ENCODE measurements at places on chromosomes 7 and 10.

GRCh38 chr10:21298701-21299100 lies 226.8 kb downstream of the SKIDA1 start:
- DNase-seq = no peak

GRCh38 chr7:99128076-99128950 lies 15.6 kb downstream of the SMURF1 start:
- no peak for DNase-seq

GRCh38 chr7:142308918-142309317 lies 51.1 kb upstream of the PRSS58 start:
- no peak for DNase-seq

DNA sequence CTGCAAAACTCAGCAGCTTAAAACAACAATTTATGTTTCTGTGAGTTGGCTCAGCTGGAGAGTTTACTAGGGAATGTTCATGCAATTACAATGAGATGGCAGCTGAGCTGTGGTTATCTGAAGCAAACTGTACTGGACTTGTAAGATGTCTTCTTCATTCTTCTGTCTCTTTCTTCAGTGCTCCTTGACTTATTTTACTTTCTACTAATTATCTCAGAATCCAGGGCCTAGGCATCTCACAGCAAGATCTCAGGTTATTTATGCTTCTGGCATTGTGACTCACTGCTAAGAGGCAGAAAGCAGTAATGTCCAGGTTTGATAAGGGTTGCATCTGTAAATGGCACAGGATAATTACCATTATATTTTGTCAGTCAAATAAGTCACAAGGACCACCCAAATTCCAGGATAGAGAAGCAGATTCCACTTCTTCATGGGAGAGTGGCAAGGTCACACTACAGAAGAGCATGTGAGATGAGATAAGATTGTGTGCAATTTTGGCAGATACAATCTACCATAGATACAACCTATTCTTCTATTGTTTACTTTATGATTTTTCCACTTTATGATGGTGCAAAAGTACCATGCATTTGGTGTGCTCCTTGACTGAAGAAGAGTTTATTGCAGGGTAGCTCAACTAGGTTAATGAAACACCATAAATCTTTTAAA lies 16.8 kb downstream of the VIM start:
- DNase-seq = no peak

GRCh38 chr7:42128703-42129102 lies 108.3 kb downstream of the GLI3 start:
- no peak for DNase-seq

DNA sequence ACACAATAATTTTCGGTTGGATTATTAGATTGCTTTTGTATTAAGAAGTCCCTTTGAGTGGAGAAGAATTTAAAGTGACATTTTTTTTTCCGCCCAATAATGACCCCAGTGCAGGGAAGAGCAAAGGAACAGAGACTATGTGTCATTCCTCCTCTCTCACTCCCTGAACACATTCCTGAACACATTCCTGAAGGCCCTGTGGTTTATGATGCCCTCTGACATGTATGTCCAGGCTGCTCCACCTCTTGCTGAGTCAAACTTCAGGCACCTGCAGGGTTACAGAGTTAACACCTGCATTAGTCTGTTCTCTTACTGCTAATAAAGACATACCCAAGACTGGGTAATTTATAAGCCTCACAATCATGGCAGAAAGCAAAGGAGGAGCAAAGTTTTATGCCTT lies 704.0 kb upstream of the LRRN3 start:
- peak; percentile 88 for DNase-seq

GRCh38 chr7:46654546-46655443 lies 733.7 kb upstream of the IGFBP3 start:
- peak; percentile 97 for DNase-seq

- DNase-seq = no peak
Observed at GRCh38 chr10:93875032-93875358, 18.8 kb upstream of the SLC35G1 start.

- DNase-seq = no peak
Observed at GRCh38 chr10:79244068-79244442, 103.2 kb upstream of the PPIF start.

GRCh38 chr7:85469446-85470010 lies 282.7 kb upstream of the SEMA3D start:
- no peak for DNase-seq

DNA sequence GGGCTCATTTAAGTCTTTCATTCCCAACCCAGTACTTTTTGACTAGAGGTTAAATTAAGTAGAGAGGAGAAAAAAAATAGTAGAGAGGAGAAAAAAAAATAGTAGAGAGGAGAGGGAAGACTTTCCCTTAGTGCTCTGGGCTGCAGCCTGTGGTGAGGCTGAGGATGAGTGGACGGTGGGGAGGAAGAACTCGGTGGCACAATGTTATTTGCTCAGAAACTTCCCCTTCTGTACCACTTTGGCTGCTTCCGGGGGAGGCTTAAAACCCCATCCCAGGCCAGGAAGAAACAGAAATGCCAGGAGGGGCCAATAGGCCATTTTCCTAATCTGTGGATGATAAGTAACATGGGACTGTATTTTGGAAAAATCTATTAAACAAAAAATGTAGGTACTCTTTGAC lies 14.6 kb upstream of the MLXIPL start:
- no peak for DNase-seq

GRCh38 chr7:133036289-133036688 lies 45.6 kb downstream of the CHCHD3 start:
- DNase-seq = no peak

DNA sequence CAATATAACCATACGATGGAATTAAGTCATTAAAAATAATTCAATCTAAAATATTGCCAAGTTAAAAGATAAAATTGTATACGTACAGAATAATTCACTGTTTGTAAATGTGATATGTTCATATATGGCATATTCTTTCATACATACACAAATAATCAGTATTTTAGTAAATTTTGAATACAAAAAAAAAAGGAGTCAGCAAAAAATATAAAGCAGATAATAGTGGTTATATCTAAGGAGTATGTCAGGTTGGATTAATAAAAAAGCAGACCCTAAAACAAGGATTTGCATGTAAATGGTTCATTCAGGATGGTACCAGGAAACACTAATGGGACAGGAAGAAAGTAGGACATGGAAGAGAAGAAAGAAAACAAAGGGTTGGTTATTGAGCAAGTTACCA lies 59.5 kb downstream of the XPNPEP1 start:
- no peak for DNase-seq

- DNase-seq = no peak
Observed at GRCh38 chr10:132504501-132505272, 32.9 kb upstream of the INPP5A start.

DNA sequence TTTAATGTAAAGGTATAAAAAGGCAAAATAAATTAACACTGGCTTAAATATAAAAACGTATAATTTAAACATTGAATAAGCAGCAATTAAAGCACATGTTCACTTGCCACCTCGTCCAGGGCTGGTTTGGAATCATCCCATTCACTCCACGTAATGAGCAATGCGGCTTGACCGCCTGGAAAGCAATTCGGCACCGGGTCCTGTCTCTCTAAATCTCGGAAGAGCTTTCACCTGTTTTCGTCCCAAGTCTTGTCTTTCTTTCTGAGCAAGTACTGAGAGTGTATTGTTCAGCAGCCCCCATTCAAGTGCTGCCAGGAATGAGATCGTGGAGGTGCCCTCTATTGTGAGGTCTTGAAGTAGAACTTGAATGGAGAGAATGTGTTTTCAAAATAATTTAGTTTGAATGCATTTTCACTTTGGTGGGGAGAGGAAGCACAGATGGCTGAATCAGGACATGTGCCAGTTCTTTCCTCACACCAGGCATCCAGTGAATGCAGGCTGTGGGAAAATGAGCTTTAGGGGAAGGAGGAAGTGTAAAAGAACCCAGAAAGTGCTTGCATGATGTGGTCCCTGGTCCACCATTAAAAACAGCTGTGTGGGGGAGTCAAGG lies 515.2 kb downstream of the REEP3 start:
- no peak for DNase-seq

GRCh38 chr7:28750981-28751380 lies 207.1 kb downstream of the TRIL start:
- no peak for DNase-seq

DNA sequence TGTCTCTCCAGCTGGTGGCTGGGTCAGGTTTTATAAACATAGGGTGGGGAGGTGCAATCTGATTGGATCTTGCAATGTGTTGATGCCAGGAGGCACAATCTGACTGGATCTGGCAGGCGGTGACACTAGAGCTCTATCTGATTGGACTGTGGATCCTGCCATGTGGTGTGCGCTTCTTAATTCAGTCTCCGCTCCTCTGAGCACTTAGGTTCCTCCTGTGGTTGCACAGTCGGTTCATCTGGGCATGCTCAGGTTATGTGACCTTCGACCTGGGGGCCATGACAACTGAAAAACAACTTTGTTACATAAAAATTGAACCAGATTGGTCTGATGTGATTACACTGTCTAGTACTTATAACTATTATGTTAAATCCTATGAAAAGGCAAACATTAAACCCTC lies 127.1 kb upstream of the SVIL start:
- DNase-seq = no peak

DNA sequence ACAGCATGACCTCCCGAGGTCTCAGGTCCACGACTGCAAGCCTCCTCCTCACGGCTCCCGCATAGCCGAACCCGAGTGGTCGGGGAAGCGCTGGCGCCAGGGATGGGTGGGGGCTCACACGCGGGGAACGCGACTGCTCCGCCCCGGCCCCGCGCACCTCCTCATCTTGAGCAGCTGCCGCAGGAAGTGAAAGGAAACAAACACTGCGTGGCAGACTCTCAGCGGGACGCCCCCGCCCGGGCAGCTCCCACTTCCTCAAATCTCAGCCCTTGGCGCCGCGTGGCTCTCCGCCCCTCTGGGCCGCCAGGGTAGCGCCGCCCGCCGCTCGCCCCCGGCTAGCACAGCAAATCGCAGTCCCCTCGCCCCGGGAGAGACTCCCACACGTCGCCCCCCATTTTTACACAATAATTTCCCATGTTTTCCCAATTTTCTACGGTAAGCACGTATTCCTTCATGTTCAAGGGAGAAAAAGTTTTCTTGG lies at the start of gene TMEM243:
Gene TMEM243 (minus strand): TSS at position 188 of the 481 bp plus-strand sequence. CDS start 229 bp downstream, outside the sequence.
- DNase-seq = no peak

DNA sequence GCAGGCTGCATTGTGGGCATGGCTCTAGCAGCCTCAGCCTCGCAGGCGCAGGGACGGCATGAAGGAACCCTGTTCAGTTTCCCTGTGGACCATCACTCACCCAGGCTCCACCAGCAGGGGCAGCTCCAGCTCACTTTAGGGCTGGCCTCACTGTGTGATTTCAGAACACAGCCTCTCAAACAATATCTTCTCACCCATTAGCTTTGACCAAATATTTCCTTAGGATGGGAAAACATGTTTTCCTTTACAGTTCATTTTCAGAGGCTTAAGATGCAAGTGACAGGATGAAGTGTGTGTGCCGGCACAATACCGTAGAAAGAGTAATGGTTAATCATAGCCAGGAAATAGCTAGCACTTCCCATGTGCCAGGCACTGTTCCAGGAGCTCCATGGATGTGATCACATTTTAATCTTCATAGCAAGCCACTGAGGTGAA lies 58.2 kb downstream of the LANCL2 start:
- no peak for DNase-seq

DNA sequence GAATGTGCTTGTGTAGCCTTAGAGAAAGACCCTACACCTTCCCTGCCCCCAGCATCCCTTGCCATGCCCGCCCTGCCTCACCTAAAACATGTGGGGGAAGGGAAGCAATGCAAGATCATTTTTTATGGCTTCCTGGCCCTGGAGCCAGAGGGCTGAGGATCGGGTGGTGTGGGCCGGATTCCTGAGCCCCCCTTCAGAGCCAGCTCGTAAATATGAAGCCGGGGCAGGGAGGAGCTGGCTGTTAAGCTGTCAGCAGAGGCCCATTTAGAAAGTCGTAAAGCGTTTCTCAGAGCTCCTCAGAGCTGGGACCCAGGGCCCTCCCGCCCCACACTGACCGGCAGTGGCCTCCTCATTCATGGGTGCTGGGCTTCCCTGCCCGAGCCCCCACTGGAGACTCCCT lies 23.9 kb downstream of the UNC5B start:
- no peak for DNase-seq

- DNase-seq = no peak
Observed at GRCh38 chr7:98879979-98880315, 1.6 kb downstream of the TRRAP start.

GRCh38 chr10:24331457-24331856 lies 122.5 kb downstream of the KIAA1217 start:
- peak; percentile 82 for DNase-seq

- no peak for DNase-seq
Observed at GRCh38 chr7:100888291-100888987, 1.1 kb downstream of the UFSP1 start.

DNA sequence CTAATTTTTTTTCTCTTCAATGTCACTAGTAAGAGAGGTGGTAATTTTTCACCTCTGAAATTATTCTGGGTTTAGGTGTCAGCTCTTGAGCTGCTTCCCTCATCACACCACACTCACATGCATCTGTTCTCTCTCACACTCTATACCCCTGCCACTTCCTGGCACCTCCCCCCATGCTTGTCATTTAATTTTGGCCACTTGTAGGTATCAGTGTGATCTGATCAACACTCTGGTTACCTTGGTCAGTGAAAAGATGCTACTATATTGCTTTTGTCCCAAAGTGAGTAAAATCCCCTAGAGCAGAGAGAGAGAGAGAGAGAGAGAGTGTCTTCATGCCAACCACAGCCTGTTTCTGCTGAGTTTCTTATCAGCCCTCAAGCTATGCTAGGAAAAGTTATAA lies 42.5 kb downstream of the STK17A start:
- DNase-seq = no peak

DNA sequence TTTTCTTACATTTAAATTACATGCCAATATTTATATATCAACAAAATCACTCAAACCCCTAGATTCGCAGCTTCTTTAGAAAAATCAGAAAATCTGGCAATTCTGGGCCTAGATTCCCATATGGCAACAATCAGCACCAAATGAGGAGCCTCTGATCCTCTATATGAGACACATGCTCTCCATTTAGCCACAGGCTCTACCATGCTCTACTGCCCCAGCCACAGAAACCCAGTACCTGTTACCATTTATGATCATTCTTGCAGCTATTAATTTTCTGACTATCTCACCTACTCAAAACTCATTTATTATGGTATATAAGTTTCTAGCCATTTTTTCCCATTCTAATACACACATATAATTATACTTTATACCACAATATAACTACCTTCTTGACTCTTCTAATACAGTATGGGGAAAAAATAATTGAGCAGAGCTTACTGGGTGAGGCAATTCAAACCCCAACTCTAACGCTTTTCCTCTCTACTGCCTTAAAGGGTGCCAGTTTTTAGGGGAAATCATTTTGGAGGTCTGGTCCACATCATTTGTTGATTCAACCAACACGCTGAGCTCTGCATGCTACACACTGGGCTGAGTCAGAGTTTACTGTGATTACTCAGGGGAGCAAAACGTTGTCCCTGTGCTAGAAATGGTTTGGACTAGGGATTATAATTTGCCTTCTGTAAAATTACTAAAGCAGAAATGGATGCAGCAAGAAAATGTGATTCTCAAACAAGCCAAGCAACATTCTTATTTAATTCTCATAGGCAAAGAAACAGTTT lies 11.6 kb downstream of the PDLIM1 start:
- DNase-seq = no peak

Data from epithelial cell of proximal tubule (primary cell).